Lower leg skin (tissue), 4 donors: ENCODE measurements at places on chromosomes 5 and 9. TPM values are rescaled to one million over a fixed set of nuclear protein-coding genes. Genes with fewer than 3 reads are reported as not detected.

The FGF18 gene
- not detected for total RNA-seq

The AQP3 gene
- total RNA-seq, result 1,697 TPM

The ARID3C gene
- 0.23 TPM for total RNA-seq

The GRK6 gene
- 35.6 TPM for total RNA-seq

The PCDHA1 gene
- not detected for total RNA-seq

The C5orf34 gene
- 0.91 TPM for total RNA-seq

The PCDHA10 gene
- 1.0 TPM for total RNA-seq

The ERMP1 gene
- total RNA-seq, result 21.5 TPM

The SPINK6 gene
- not detected for total RNA-seq

The F2RL2 gene
- total RNA-seq, result 1.1 TPM

The GABBR2 gene
- total RNA-seq, result not detected

The SLC4A9 gene
- not detected for total RNA-seq

The PCDHGA6 gene
- 3.6 TPM for total RNA-seq

The FBXL7 gene
- total RNA-seq, result 4.6 TPM

The TTC23L gene
- 1.5 TPM for total RNA-seq

The CER1 gene
- not detected for total RNA-seq

The APBA1 gene
- total RNA-seq, result 12.7 TPM
